ENCODE measurements at places on chromosomes 7 and 10.

DNA sequence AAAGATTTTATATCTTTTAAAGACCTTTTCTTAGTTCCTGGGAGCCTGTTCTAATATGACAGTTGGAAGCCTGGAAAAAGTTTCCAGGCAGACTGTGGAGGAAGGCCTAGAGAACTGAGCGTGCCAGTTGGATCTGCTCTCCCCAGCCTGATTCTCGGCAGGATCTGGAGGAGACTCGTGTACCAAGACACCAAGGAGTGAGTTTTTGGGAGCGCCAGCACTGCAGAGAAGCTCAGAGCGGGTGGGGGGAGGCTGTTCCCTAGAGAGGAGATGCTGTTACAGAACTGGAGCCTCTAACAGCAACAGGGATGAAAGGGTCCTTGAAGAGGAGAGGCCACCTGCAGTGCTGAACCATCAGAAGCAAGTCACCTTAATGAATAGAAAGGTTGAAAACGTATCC lies 52.9 kb downstream of the LYZL2 start:
- no peak for DNase-seq

GRCh38 chr7:90629297-90629918 lies 33.3 kb downstream of the CDK14 start:
- no peak for DNase-seq

GRCh38 chr7:47582764-47583738 lies 1.1 kb upstream of the TNS3 start:
- DNase-seq, result no peak

DNA sequence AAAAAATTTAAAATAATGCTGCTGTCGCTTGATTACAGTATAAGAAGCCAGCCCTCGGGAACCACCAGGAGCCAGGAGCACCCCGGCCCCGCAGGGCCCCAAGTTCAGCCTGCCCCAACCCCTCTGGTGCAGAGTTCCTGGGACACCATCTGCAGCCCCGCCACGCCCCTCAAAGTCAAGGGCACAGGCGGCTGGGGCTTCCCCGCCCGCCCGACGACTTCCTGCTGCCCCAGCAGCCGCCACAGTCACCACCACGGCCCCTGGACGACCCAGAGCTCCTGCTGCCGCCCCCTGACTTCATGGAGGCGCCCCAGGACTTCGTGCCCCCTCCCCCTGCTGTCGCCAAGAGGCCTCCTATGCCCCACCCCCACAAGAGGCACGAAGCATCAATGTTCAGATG lies 103.6 kb upstream of the PDSS1 start:
- no peak for DNase-seq
